ENCODE measurements at places on chromosomes 3 and 15. TPM values are rescaled to one million over a fixed set of nuclear protein-coding genes. Genes with fewer than 3 reads are reported as not detected.

The GCNT3 gene
- not detected for polyA plus RNA-seq

The SPESP1 gene
- polyA plus RNA-seq = 11.7 TPM

DNA sequence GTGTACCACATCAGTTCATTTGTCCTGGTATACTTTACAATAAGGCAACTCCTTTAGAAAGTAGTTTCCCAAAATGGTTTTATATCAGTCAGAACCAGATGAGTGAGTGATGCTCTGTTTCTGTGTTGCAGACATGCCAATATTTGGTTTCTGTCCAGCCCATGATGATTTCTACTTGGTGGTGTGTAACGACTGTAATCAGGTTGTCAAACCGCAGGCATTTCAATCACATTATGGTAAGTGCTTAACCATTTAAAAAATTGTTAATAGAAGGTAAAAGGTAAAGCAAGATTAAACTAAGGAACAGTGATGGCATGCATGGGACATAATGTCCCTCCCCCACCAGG lies 40.0 kb upstream of the SCAANT1 start:
- no peak for DNase-seq

DNA sequence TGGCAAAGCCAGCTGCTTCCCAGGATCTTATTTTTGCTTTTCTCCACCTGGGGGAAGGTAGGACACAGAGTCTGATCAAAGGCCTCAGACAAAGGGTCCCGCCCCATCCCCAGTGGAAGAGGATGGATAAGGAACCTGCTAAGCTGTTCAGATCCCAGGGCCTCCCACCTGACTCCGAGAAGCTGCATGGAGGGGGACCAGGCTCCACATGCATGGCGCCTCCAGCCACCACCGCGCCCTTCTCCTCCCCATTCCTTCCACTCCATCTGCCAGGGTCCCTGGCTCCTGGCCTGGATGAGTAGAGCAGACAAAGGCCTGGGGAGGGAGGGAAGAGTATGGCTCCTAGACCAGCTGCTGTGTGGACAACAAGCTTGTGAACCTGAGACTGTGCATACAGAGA lies 20.0 kb upstream of the CRABP1 start:
- DNase-seq = no peak

DNA sequence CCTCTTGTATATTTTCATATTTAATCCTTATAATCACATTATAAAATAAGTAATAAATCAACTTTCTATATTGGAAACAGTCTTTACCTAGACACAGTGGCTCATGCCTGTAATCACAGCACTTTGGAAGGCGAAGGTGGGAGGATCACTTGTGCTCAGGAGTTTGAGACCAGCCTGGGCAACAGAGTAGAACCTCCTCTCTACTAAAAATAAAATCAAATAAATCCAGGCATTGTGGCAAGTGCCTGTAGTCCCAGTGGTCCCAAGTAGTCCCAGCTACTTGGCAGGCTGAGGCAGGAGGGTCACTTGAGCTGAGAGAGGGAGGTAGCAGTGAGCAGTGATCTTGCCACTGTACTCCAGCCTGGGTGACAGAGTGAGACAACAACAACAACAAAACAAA lies 975.1 kb downstream of the ROBO1 start:
- DNase-seq = no peak

DNA sequence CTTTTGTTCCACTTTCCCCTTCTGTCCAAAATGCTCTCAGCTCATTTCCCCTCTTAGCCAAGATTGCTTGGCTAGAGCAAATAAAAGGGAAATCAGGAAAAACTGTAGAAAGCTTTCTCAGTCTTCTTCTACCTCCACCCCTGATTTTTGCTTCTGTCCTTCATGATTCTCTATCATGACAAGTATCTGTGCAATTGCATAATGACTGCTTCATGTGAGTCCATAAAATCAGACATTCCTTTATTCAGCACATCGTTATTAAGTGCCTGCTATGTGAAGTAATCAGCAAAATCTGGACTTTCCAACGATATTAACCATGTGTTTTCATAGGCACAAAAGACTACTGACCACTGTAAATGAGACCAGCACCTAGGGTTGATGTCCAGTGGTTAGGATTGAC lies 321.5 kb upstream of the CBLB start:
- no peak for DNase-seq

DNA sequence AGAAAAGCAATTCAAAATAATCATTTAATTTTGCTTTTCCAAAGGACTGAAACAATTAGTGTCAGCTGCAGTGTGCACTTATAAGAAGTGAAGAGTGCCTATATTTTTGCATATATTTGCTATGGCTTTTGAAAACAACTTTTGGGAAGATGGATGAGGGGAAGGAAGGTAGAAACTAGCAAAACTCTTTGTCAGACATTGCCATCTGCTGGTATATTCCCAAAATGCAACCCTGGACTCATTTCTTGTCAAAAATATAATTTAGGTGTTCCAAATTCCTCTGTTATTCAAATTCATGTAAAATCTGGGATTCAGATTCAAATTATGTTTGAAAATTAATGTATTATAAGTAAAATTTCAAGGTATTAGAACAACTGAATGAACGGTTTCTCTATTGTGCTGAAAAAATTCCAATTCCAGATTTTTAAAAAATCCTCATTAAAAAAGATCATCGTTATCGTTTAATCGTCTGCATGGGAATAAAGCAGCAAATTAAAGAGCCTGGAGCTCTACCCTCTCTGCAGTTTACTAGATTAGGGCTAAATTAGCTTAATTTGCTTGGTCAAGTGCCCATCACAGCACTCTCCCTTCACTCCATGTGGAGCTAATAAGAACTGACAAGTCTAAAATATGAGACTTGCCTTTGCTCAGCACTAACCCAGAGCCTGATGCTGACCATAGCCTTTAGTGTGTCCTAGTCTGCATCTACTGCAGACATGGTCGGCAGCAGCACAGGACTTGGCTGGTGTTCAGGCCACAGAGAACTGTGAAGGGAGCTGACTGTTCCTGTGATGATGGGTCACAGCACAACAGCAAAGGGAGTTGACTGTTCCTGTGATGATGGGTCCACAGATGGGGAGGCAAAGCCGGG lies 67.9 kb upstream of the MITF start:
- no peak for DNase-seq
